Kidney epithelial cell (primary cell): ENCODE measurements at places on chromosomes 7 and 10.

DNA sequence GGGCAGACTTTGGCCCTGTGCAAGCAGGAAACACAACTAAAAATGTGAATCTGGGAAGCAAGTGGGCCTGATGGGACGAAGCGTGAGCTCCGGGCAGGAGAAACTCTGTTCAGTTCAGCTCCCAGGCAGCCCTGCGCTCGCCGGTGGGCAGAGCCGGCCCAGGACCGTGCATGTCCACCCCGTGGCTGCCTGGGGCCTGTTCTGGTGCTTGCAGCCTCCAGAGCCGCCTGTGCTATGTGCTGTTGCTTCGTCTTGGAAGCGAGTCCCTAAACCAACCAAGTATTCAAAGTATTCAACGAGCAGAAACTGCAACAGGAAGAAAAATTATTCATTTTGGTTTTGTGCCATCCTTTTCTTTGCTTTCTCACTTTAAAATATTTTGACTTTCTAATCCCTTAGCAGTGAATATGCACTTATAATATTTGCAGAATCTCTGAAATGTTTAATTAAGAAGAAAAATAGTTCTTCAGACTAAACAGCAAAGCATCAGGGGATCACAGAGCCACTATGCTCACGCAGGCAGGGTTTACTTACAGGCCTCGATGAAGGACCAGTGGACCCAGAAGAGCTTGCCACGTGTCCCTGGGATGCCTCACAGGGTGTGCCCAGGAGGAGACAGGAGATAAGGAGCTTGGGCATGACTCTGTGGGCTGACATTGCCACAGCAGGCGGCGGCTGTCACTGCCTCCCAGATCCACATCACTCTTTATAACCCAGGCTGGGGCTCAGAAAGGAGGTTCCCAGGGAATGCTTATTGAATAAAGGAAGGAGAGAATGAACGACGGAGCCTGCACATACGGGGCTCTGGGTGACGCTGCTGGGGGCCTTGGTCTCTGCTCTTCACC, 45.6 kb downstream of the VIPR2 start:
- DNase-seq: no peak

DNA sequence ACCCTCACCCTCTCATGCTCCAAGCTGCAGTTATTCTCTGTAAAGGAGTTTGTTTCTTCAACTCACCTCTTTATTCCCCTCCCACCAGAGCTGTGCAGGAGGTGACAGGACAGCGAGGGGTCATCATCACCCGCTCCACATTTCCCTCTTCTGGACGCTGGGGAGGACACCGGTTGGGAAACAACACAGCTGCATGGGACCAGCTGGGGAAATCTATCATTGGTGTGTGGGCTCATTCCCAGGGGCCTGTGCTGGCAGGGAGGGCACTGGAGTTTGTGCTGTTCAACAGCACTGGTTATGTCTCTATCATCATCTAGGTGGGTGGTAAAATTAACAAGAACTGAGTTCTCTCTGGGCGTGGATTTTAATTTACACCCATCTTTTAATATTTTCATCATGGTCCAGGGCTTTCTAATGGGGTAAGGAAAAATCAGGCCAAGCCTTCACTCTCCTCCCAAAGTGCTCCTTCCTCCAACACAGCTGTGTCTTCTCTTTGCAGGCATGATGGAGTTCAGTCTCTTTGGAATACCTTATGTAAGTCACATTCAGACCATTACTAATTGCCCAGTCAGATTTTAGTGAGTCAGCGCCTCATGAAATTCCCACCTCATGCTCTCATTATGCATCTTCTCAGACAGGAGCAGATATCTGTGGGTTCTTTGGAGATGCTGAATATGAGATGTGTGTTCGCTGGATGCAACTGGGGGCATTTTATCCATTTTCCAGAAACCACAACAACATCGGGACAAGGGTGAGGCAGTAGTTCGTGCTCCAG, 61.6 kb downstream of the PRSS58 start:
- DNase-seq: peak; percentile 7

GRCh38 chr7:138890499-138891445, 90.4 kb downstream of the KIAA1549 start:
- DNase-seq: no peak

GRCh38 chr10:29078919-29079318, 210.0 kb upstream of the LYZL1 start:
- DNase-seq: no peak

DNA sequence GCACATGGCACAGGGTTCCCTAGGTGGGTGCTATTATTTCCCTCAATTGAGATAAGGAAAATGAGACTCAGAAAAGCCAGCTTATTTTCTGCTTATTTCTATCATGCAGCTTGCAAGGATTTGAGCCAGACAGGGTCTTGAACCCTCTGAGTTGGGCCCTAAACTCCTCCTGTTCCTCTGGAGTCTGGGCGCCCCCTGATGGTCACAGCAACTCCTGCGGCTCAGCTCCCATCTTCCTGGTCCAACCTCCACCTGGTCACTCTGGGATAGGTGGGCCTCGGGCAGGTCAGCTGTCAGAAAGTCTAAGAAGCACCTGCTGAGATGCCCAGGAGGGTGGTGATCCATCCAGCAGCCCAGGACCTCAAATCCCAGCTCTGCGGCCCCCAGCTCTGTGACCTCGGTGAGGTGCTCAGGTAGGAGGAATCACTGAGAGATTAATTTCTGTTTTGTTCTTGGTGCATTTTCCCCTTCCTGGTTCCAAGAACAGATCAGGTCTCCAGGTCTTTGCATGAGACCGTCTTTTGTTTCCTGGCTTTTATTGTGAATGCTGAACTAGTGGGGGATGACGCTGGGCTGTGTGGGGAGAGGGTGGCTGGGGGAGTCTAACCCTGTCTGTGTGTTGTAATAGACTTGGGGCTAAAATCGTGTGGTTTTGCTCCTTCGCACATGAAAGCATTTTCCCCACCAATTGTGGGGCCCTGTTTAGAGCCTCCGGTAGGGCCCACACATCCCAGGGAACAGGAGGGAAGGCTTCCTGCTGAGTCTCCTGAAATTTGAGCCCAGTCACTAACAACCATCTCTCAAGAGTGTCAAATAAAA, 32.8 kb downstream of the TMEM130 start:
- DNase-seq: no peak

GRCh38 chr10:97320480-97321031, 1.5 kb downstream of the FRAT1 start:
- DNase-seq: no peak

- no peak for DNase-seq
These were observed 714.1 kb upstream of the COBL start for GRCh38 chr7:52030722-52031121.

- DNase-seq: no peak
These were observed 75.5 kb downstream of the ARHGAP22 start for GRCh38 chr10:48529331-48529730.

- DNase-seq: peak; percentile 42
These were observed 490.8 kb downstream of the TNS3 start for GRCh38 chr7:47091141-47091540.

- no peak for DNase-seq
These were observed 40.9 kb downstream of the ANTXRL start for GRCh38 chr10:46327685-46328084.

GRCh38 chr10:8531116-8531515, 476.6 kb downstream of the GATA3 start:
- DNase-seq: no peak

DNA sequence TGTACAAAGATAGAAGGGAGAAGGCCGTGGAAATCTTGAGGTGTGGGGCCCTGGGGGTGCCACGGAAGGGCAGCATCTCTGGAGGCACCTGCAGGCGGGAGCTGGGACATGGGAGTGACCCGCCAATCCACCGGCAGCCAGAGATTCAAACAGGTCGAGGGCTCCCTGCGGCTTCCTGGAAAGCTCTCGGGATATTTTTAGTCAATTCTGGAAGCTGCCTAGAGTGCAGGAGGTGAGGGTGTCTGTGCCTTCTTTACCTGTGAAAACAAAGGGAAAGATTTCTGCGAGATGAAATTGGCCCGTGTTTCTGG, 16.6 kb downstream of the MNX1 start:
- no peak for DNase-seq

- no peak for DNase-seq
These were observed 229.3 kb upstream of the KLF14 start for GRCh38 chr7:130963339-130963738.

DNA sequence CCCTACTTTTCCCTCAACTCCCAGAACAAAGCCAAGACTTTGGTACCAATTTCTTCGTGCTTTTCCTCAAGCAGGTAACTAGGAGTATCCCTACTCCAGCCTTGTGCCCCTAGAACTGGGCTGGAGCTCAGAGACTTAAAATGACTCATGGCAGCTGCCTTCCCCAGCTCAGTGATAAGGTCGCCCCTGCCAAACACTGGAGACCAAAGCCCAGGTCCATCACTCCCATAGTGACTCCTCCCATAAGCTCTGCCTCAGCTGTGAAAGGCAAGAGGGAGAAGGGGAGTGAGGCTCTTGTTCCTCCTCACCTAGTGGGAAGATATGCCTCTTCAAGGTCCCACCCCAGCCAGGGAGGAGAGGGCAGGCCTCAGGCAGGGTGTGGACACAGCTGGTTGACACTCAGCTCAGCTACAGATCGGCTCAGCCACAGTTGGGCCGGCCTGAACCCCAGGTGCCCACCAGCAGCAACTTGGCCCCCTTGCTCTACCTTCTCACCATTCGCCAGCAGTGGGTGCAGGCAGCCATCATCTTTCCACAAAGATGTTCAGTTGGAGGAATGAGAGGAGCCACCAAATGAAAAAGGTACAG, 13.8 kb upstream of the CYREN start:
- no peak for DNase-seq

DNA sequence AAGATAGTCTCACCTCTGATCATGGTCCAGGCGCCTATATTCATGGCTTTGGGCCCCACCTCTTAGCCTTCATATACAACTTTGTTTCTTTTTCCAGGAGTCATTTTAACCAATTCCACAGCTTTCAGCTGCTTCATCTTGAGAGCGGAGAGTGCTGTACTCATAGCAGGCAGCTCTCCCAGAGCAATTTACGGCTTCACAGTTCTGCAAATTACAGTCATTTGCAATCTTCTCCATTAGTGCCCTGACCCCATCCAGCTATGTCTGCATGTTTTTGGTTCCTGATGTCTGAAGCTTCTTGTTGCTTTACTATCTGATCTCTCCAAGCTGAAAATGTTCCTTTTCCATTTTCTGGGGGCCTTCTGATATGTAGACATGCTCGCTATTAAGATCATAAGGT, 18.0 kb upstream of the MEST start:
- no peak for DNase-seq

GRCh38 chr10:35778306-35778705, 136.2 kb upstream of the FZD8 start:
- DNase-seq: no peak

GRCh38 chr10:124348801-124349200, 69.9 kb downstream of the OAT start:
- no peak for DNase-seq

GRCh38 chr7:21106296-21106732, 319.6 kb upstream of the SP8 start:
- no peak for DNase-seq

DNA sequence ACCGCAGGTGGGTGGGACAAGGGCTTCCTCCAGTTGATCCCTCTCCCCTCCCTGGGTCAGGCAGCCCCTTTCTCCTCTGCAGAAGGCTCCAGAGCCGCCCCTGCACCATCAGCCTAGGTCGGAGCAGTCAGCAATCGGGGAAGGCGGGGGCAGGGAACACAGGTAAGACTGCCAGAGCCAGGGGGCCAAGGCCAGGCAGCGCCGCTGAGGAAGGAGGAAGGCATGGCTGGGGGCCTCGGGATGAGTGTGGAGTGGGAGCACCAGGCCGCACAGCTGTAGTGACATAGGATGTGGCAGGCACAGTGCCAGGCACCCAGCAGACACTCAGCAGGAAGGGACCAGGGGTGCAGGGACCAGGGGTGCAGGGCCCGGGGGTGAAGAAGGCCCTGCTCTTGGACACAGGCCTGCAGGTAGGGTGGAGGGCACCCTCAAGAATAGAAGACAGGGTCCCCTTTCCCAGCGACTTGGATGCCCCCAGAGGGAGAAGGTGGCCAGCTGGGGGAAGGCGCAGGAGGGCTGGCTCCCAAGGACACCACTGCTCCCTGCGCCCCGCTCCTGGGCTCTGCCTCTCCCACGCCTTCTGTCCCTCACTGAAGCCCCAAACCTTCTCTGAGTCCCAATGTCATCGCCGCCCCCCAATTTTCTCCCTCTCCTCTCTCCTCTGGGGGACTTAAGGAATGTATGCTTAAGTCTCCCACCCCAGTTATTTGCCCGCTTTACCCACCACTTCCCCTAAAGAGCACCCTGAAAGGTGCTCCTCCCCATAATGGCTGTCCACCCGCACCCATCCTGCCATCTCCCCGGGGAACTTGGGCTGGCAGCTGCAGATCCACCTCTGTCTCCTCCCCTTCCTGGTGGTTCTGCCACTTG, 38.5 kb downstream of the CAMK2B start:
- no peak for DNase-seq

DNA sequence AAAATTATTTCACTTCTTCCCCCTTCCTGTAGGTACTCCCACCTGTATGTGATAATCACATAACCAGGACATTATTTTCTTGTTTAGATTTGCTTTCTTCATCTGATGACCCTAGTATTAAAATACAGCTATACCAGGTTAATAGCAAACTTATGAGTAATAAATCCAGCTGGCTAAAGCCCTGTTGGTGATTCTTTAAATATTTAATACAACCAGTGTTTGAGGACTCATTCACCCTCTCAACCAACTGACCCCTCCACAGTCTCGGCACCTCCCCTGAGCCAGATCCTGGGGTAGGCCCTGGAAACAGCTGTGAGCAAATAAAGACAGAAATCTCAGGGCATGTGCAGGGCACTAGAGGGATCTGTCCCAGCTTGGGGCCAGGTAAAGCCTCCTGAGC, 58.5 kb downstream of the BLNK start:
- no peak for DNase-seq

GRCh38 chr7:137120690-137121089, 222.8 kb downstream of the PTN start:
- DNase-seq: no peak

DNA sequence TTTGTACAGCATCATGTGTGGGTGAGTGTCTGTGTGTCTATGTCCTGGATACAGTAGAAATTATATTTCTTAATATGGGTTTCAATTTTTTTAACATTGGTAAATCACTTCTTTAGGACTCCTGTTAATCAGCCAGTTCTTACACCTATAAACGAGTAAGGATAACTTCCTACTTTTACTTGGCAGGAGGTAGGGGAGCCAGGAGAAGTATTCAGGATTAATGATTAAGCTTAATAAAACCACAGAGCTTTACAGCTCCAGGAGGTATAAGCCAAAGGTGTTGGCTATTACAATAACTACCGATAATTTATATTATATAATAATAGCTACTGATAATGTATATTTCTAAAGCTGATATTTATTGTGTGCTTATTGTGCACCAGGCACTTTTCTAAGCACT, 1.7 kb upstream of the FAM3C start:
- DNase-seq: peak; percentile 41

- DNase-seq: no peak
These were observed 45.5 kb downstream of the DPYSL4 start for GRCh38 chr10:132232023-132232951.

- no peak for DNase-seq
These were observed 41.5 kb upstream of the ZNF32 start for GRCh38 chr10:43689955-43690771.

GRCh38 chr7:127119517-127119916, 133.2 kb downstream of the GRM8 start:
- no peak for DNase-seq

GRCh38 chr10:65273115-65273514, 1652.7 kb upstream of the LRRTM3 start:
- no peak for DNase-seq

- no peak for DNase-seq
These were observed 21.3 kb upstream of the CPXM2 start for GRCh38 chr10:123912871-123913270.

GRCh38 chr10:102918817-102919245, 737 bp downstream of the CNNM2 start:
- DNase-seq: no peak

- DNase-seq: no peak
These were observed 107.5 kb upstream of the WAC start for GRCh38 chr10:28425422-28425821.

- DNase-seq: no peak
These were observed 49.3 kb downstream of the HIP1 start for GRCh38 chr7:75689246-75690099.
